ENCODE measurements at places on chromosomes 13 and 19.

GRCh38 chr19:6743066-6743465 lies 3.6 kb downstream of the TRIP10 start:
- no peak for DNase-seq

DNA sequence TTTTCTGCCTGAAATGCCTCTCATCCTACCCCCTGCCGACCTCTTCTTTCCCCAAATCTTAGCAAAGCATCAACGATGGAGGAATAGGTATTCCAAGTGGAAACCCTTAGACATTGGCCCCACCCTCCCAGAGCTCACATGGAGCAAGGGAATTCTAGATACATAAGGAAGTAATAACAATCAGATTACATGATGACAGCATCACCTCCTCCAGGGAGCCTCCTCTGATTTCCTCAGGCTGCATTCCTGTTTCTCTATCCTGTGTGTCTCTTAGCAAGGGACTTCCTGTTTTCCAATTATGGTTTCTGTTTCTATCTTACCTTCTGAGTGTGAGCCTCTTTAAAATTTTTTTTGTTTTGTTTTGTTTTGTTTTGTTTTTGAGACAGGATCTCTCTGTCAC lies 246.6 kb downstream of the TSHZ3 start:
- DNase-seq: no peak

DNA sequence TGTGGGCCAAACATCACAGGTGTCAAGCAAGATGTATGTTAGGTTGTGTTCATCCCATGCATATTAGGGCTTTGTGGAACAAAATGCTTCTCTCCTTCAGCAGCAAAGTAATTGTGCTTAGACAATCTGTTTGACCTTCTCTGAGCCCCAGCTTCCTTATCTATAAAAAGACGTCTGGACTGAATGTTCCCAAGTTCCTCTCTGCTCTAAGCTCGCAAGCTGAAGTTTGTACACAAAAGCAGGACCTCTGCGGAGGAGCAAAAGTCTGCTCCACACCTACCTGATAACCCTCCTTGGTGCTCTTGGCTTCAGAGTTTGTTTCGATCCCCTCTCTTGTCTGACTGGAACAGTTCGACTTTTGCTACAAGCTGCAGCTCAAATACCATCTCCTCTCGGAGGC lies 95.7 kb upstream of the UBL3 start:
- DNase-seq: no peak

DNA sequence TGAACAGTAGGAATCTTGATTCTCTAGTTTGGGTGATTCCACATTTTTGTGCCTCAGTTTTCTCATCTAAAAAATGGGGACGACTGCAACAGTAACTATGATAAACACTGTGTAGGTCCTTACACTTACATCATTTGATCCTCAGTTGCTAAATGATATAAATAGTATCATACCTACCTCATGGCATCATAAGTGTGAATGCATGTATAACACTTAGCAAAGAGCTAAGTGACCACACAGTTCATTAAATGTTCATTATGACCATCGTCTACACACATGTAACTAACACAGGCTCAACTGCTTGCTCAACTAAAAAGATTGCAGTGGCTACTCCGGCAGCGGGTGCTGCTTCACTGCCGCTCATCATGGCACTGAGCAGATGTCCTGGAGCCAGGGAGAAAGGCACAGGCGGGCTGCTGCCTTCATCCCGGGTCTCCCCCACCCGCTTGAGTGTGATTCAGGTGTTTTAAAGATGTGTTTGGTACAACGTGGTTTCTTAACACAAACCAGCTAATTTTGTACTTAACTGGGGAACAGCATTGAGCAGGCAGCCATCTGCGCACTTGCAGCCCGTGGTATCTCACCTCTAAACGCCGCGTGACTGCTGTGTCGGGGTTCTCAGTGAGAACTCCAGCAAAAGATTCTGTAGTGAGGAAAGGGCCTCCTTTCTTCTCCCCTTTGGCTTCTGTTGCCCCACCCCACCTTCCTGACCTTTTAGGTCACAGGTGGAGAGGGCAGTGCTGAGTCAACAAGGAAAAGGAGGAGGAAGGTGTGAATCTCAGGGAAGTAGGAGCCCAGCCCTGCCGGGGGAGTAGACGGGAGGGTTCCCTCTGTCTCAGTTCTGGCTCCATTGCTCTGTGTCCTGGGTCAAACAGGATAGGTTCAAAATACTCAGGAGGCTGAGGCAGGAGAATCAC lies 11.7 kb upstream of the ACTN4 start:
- no peak for DNase-seq

- no peak for DNase-seq
Observed at GRCh38 chr13:97660594-97661260, 226.8 kb downstream of the RAP2A start.

DNA sequence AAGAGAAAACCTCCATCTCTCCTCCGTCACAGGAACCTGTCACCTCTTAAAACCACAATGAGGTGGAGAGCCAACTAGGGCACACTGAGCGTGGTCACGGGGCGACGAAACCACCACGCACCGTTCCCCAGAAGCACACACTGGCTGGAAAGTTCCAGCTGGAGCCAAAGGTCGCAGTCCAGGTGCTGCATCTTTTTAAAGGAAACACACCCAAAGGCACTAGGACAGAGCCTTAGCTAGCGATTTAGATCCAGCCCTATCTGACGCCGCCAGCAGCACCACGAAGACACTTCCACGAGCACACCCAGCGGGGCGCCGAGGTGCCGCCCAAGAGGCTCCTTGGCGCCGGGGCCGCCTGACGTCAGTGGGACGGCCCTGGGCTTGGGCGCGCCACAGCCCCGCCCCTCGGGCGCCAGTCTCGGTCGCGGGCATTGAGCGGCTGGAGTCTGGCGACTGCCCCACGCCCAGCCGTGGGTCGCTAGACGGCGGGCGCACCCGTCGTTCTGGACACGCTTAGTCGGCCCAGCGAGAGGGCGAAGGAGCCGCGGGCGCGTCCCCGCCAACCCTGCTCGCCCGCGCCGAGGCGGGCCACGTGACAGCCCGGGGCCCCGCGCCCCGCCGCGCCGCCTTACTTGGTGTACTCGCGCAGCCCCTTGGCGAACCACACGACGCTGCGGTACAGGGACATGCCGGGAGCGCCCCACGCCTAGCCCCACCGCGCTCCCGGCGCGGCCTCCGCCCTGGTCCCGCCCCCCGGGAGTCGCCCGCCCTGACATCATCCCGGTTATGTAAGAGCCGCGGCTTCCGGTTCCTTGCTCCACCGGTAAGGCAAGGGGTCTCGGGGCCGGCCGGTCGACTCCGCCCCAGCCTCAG lies at the start of gene DHRS12:
DHRS12 (minus strand) TSS at position 742 of the 873 bp plus-strand sequence. CDS start 4,504 bp downstream, outside the sequence.
- peak; percentile 56 for DNase-seq

DNA sequence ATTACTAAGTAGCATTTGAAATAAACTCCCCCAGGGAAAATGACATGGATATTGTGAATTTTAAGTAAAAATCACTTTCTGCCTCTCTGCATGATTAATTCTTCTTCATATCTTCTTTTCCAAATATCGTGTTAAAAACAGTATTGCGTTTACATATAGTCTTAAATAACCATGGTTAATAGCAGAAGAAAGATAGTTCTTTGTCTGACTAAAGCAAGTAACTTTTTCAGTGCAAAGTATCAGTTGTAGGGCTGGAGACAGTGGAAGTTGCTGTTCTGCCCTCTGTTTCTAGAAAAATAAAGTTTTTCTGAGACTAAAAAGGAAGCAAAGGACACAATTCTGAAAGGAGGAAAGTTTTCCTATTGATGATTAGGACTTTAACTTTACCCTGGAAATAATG lies 330.2 kb downstream of the NDFIP2 start:
- DNase-seq: no peak

DNA sequence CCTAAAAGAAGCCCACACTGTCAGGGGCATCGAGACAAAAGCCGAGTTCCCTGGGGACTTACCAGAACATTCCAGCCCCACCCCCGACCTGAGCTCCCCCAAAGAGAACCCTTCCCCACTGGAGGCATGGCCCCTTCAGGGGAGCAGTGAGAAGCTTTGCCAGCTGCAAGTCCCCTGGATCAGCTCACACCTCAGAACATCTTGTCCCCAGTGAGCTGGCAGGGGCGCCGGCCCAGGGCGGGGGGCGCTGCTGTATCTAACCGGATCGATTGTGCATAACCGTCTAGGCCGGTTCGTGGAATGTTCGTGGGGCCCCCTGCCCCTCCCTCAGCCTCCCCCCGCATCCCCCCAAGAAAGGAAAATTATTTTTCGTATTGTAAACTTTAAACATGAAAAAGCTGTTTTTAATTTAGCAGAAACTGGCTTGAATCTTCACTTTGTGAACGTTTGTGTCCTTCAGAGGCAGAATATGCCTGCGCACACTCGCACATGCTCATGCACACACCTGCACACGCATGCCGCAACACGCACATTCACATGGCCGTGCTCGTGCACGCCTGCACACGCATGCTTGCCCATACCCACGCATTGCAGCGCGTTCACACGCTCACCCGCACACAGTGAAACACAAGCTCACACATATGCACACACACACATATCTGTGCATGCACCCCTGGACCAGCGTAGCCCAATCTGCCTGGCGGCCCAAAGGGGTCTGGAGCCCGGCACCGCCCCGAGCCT lies 12.0 kb upstream of the CRTC1 start:
- no peak for DNase-seq

DNA sequence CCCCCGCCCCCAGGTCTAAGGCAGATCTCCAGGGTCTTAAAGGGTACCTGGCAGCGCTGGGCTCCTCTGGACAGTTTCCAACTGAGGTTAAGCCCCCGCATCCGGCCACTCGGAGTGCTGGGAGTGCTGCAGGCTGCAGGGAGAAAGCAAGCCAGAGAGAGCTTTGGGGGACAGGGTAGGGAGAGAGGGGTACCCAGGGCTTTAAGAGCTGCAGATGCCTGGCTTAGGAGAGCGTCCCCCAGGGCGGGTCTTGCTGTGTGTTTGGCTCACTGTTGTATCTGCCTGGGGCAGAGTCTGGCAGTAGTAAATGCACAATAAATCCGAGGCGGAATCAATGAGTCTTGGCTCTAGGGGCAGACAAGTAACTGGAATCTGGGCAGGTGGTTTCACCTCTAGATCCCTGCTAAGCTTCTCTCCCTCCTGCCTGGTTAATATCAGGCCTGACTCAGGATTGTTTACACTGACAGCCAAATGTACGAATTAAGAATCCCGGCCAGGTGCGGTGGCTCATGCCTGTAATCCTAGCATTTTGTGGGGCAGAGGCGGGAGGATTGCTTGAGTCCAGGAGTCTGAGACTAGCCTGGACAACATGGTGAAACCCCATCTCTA lies 798 bp upstream of the COX6B2 start:
- no peak for DNase-seq
